ENCODE measurements at places on chromosomes 5 and 9.

- no peak for DNase-seq
Observed at GRCh38 chr9:69571032-69571431, 101.1 kb downstream of the APBA1 start.

GRCh38 chr9:27193886-27194285 lies 84.9 kb downstream of the TEK start:
- DNase-seq: no peak

DNA sequence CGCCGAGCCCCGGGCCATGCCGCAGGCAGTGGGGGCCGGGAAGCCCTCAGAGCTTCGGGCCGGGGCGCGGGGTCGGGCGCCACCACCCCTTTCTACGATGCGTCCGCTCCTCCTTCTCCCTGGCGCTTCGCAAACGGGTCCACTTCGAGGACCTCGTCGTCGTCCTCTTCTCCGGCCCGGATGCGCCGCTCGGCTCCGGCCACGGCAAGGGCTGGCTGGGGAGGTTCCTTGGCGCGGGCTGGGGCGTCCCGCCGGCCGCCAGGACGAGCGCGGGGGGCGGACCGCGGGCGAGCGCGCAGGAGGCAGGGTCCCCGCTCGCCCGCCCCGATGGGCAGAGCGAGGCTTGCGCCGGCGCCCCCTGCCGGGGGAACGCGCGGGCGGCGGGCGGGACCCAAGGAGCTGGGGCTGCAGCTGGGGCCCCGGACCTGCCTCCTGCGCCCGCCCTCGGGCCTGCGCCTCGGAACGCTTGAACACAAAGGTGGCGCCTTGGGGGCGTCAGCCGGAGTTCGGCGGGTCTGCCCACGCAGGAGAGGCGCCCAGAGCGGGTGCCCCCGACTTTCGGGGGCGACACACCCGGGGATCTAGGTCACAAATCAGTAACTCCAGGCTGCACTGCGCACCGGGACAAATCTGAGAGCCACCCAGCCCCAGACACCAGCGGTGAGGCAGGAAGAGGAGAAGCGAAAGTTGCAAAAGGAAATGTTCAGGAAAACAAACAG lies at the start of gene ROR2:
TSS of gene ROR2 (minus strand) at position 283 of the 719 bp plus-strand sequence.
- peak; percentile 57 for DNase-seq

DNA sequence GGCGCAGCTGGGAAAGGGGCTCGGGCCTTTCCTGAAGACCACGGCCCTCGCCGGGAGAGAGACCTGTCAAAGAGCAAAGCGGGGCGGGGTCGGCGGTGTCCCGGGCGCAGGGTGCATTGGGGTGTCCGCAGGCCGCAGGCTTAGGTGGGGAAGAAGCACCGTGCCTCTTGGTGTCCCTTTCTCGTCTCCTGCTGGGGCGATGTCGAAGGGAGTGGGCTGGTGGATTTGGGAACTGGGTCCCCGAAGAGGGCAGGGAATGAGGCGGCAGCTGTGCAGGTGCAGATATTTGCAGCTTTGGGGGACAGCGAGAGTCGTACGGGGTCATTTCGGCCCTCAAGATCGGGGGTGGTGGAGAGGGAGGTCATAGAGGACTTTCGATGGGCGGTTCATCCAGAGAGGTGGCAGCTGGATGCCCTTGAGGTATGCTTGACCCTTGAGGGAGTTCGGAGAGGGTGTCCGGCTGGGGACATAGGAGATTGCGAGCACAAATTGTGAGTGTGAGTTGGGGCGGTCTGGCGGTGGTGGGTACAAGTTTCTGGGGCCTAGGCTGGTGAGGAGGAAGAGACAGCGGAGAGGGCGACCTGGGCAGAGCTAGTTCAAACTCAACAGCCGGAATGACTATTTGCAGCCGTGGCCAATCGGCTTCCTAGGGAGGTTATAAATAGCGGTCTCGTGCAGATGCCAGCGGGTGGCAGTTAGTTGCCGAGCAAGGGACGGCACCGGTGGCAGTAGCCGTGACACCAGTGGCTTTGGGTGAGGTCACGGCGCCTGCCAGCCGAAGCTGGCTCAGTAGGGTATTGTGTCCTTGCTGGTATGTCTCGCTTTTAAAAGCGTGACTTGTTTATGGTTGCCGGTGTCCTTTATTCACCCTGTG lies 601 bp downstream of the NNT start:
- DNase-seq: peak; percentile 31

DNA sequence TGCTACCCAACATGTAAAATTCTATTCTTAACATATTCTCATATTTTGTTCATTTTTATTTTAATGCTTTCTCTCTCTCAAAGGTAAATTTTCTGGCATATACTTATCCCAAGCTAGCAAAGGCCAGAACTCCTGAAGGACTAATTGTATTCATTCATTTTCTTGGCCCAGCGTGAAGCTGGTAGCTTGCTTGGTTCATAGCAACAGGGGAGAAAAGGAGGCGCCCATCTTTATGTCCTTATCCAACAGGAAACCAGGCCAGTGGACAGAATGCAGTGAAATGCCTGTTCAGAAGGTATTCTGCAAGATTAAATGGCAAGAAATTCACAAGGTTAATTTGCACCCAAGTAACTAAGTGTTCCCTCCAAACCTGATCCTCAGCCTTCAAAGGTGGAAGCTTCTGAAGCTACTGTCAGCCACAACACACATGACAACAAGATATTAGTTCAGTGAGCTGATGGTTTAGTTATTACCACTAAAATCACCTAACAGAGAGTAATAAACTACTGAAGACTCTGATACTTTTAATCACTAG lies 5.6 kb downstream of the EFNA5 start:
- DNase-seq: no peak

DNA sequence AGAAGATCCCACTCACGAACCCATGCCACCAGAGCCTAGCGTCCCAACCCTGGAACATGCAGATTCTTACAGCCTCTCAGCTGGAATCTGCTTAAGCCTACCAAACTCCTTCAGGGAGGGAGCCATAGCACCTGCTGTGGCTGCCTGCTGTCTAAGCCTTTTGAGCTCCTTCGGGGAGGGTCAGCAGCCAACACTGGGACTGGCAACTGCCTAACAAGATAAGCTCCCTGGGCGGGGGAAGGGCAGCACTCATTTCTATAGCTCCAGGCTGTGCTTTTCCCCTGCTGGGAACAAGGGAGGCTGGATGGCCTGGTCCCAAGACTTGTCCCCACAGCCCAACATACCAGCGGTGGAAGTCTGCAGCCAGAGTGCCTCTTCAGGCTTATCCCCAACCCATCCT lies 199.1 kb upstream of the OR13F1 start:
- DNase-seq: no peak

GRCh38 chr5:180645274-180646204 lies 3.9 kb downstream of the FLT4 start:
- no peak for DNase-seq

Measured in HuH-7.5 (cell line).